ENCODE measurements at places on chromosomes 2 and 18.

- DNase-seq: no peak
These were observed 10.7 kb downstream of the USP34 start for GRCh38 chr2:61460163-61460562.

- DNase-seq: no peak
These were observed 68.6 kb downstream of the CAB39 start for GRCh38 chr2:230781130-230781797.

DNA sequence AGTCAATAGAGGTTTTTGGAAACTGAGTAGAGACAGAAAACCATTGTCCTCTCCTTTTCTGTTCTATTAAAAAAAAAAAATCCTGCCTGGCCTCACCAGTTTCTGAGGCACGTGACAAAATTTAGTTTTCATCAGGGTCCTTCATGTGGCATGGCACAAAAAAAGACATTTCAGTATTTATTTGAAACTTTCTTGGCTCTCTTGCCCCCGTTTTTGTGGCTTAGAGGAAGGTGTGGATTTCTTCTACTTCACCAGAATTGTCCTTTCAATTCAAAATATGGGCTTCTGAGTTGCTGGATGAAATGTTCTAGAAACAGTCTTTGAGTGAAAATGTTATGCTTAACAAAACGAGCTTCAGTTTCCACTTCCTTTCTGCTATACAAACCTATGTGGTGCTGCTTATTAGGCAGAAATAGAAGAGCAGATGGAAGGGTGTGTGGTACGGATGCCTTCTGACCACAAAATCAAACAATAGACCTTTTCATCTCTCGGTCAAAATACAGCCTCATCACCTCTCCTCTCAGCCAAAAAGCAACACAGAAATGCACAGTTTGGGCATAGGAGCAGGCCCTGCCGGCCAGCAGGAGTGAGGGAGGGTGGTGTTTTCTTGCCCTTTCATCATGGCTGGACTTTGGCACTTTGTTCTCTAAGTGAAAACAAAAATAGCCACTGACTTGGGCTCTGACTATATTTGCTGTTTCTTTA, 89.2 kb downstream of the SH3RF3 start:
- no peak for DNase-seq

DNA sequence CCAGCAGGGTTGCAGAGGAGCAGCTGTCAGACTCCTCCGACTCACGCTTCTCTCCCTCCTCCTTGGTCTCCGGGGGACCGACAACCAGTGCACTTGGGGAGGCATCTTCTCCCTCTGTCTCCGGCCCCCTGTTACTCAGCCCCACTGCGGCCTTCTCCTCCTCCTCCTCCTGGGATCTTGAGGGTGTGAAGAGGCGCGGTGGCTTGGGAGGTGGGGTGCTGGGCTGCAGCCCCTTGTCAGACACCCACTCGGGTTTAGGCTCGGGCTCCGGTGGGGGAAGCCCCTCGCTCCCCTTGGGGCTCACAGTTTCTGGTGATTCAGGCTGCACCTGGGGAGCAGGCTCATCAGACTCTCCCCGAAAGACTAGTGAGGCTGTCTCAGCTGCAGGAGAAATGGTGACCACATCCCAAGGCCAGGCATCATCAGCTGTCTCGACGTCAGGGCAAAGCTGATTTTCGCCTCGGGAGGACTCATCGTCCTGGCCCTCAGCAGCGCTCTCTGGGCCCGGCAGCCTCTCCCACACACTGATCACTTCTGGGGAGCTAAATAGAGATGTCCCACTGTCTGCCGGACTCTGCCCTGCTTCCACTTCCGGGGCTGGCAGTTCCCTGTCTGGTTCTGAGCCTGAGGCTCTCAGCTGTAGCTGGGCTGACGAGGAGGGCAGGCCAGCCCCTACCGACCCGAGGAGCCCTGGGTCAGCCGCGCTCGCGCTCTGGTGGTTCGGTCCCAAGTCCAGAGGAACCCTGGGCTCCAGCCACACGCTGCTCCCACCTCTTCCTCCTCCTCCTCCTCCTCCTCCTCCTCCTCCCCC, 9.0 kb upstream of the SFXN5 start:
- DNase-seq: no peak

GRCh38 chr18:49920731-49921130, 107.4 kb upstream of the ACAA2 start:
- no peak for DNase-seq

GRCh38 chr2:230077851-230078547, 9.3 kb upstream of the SLC16A14 start:
- DNase-seq: no peak

- DNase-seq: no peak
These were observed 118.9 kb upstream of the COL5A2 start for GRCh38 chr2:189298481-189298880.

DNA sequence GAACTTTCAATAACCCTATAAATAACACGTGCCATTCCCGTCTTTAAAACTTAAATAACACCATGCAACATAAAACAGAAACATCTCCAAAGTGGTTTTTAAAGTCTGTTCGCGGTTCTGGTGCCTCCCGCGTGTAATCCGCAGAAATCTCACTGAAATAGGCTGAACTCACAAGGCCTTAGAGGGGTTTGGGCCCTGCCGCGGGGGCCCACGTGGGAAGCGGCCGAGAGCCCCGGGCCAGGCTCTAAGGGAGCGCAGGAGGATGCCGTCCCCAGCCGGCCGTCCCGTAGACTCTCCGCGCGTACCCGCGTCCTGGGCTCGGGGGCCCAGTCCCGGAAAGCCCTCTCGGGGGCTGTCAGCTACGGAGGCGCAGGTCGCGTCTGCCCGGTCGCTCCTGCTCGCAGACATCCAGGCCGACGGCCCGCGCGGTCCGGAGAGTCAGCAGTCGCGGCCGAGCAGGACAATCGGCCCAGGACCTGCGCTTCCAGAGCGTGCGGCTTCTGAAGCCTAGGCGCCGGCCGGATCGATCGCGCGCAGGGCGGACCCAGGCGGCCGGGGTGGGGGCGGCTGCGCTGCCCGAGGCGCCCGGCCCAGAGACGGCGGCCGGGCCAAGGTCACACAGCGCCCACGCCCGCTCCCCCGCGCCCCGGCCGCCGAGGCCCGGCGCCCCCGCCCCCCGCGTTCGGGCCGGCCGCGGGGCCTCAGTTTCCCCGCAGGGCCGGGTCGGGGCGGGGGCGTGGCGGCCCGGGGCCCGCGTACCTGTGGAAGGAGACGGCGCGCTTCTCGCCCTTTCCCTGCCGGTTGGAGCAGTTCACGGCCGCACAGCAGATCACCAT, 558 bp downstream of the THAP4 start:
- peak; percentile 53 for DNase-seq

GRCh38 chr2:221779614-221780067, 207.5 kb upstream of the EPHA4 start:
- DNase-seq: no peak

GRCh38 chr18:39188278-39188677, 1622.7 kb upstream of the CELF4 start:
- no peak for DNase-seq

GRCh38 chr2:31049916-31050588, 88.2 kb downstream of the GALNT14 start:
- no peak for DNase-seq

- DNase-seq: no peak
These were observed 168.3 kb upstream of the VRK2 start for GRCh38 chr2:57878171-57878865.

DNA sequence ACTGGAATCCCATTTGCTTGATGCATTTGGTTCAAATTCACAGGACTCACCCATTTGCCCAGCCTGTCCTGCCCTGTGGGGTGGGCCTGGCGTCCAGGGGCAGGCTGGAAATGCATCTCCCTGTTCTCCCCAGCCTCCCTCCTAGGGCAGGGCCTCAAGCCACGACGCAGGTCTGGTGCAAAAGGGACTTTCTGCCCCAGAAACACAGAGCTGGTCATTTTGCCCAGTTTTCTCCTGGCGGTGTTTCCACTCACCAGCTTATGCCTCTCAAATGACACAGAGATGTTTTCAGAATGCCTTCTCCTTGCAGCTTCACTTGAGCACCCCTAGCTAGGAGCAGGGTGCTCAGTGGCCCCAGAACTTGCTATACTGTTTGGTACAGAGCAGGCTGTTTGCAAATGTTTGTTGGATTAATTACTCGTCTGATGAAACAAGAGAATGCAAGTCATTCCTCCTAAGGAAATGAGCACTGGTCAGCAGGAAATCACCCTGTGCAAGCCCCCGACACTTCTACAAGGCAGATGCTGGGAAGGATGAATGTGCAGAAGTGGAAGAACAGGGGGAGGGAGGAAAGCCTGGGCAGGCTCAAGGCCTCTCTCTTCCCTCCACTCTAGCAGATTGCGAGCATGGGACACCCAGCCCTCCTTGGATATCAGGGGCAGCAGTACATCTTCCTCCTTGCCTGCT, 164.3 kb upstream of the APCDD1 start:
- DNase-seq: no peak

- no peak for DNase-seq
These were observed 51.4 kb upstream of the TRIB2 start for GRCh38 chr2:12665334-12665733.

GRCh38 chr18:48033790-48034650, 103.6 kb upstream of the SMAD2 start:
- no peak for DNase-seq

- DNase-seq: no peak
These were observed 67.5 kb upstream of the ZNG1B start for GRCh38 chr2:113370030-113370429.

DNA sequence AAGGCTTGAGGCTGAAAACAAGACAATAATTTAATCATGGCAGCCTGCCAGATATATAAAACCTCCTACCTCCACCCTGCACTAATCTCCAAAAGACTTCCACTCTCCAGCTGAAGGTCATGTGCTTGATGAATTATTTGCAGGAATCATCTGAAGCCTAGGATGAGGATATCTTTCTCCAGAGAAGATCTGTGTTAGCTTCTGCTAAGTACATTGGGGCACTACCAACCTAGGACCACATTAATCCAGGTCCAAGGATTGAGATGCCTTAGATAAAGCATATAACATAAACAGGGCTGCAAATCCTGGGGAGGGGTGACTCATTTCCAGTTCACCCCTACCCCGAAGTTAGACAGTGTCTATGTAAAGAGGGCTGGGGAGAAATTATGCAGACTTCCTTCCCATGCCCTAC, 80.5 kb upstream of the FRZB start:
- no peak for DNase-seq

- DNase-seq: no peak
These were observed 383.5 kb upstream of the LYPD1 start for GRCh38 chr2:133053541-133053940.

DNA sequence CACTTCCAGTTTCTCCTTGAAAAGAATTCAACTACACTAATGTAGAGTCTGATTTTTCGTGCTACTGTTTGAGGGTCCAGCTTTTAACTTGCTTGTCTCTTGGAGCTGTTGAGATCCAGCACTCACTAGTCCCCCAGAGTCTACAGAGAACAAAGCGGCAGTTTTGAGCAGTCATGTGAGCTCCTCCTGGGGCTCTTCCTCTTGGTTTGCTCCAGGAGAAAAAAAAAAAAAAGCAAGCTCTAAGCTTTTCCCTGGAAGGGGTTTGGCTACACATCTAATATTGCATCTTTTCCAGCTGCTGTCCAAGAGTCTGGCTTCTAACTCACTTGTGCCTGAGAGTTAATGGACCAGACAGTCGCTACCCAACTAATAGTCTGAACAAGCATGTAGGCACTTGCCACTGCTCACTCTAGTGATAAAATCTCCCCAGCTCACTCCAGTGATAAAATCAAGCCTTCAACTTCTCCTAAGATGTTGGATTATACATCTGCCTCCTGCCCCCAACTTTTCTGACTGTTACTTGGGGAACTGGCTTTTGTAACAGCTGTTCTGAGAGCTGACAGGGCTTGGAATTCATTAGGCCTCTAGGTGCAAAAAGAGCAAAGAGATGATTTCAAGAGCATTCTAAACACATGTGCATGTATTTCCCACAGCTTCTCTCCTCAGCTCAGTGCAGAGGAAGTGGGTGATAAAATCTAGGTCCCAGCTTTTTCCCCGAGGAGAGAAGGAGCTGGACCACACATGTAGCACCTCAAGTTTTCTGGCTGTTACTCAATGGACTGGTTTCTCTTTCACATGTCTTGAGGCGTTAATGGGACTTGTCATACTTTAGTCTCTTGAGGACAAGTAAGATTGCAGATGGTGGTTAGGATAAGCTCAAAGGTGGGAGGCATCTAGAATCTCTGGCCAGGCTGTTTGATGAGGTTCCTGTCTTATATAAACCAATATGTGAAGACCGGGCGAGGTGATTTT, 750.5 kb downstream of the LRP1B start:
- DNase-seq: no peak

DNA sequence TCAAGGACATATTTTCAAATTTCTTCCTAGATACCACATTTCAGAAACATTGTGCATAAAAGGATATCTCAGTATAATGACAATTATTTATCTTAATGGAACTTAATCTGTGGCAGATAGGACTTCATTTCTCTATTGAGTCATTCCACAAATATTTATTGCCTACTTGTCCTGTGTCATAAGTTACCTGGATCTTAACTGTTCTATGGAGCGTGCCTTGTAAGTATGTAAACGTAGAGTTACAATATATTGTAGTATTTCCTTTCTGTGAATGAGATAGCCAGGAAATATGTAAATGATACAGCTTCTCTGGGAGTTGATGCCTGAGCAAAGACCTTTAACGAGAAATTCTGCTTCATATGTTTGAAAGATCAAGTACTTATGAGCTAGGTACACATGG, 2.5 kb downstream of the AGFG1 start:
- DNase-seq: no peak

DNA sequence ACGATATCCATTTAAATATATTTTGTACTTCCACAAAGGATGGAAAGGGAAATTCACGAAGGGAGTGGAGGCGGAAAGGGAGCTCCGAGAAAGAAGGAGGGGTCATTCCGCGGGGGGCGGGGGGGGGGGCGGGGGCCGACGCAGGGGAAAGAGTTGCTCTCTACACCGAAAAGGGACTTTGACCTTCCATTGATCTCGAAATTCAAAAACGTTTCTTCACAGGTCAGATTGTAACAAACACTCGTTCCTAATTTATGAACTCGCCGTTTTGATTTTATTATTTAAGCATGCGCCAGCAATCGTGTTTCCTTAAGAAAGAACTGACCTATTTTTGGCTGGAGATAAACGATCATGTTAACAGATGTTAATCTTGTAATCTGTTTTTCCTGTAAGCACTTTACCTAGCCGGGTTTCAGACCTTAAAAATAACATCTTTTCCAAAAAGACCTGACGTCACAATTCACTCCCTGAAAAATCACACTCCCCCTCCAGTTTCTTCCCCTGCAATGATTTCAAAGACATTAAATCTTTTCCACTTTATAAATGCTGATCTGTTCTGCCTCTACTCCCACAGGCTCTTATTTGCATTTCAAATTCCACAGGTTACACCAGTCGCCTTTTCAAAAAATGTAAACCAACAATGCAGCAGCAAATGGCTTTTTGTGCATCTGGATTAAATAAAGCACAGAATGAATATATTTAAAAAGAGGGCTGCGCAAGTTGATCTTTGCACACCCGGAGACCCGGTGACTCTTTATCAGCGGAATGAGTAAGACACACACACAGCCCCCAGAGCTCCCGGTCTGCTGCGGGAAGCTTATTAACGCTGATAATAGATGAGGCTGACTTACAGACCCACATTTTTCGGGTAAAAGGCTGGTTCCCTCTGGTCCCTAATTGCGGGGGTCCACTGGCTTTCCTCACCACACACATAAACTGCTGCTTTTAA, 1.6 kb downstream of the ZNF516 start:
- DNase-seq: peak; percentile 37

- no peak for DNase-seq
These were observed 85.9 kb upstream of the RTN4 start for GRCh38 chr2:55136138-55136541.

- no peak for DNase-seq
These were observed 3.4 kb upstream of the RTP5 start for GRCh38 chr2:241865957-241866789.

Data from activated naive CD8-positive, alpha-beta T cell treated with anti-CD3 and anti-CD28 coated beads, Interleukin-2, amount 50 U/mL, for 24 hours (primary cell).